ENCODE measurements at places on chromosomes 12 and 14.

GRCh38 chr12:40921563-40922163 lies 229.4 kb downstream of the CNTN1 start:
- no peak for DNase-seq

GRCh38 chr12:2246358-2246757 lies 193.6 kb downstream of the CACNA1C start:
- DNase-seq = no peak

- DNase-seq = no peak
These were observed 593.7 kb downstream of the TMEM121 start for GRCh38 chr14:106120101-106120500.

- DNase-seq = no peak
These were observed at the start of gene SLC17A8 for GRCh38 chr12:100356644-100357223. SLC17A8 (plus strand) TSS chr12:100357074; CDS start chr12:100357392, 318 bp downstream.

DNA sequence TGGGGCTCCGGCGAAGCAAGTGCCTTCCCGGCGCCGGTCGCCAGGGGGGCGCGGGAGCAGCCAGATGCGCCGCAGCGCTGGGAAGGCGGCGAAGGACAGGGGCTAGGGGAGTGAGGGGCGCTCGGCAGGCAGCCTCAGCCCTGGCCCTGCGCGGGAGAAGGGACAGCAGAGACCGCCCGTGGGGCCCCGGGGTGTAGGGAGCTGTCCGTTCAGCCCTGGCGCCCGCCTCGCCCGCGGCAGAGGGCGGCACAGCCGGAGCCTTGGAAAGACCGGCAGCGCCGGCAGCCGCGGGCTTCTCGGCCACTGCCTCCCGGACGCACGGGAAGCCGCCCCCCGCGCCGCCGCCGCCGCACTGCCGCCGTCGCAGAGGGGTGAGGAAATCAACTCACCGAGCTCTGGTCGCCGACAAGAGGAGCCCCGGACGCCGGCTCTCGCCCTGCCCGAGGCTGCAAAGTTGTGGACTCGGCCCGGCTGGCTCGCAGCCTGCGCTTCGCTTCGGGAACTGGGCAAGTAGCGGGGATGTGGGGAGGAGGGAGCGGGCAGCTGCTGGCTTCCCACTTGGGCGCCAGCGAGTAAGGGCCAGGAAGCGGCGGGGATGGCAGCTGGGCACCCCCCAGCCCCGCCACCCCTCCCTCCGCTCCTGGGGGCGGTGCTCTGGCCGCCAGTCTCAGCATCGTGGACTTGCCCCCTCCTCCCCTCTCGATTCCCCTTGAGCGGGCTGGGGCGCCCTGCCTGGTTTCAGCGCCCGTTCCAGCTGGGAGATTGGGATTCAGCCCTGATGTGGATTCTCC lies at the start of gene ZDHHC22:
TSS of gene ZDHHC22 (minus strand) at position 578 of the 791 bp plus-strand sequence. CDS start 2,053 bp downstream, outside the sequence.
- no peak for DNase-seq

DNA sequence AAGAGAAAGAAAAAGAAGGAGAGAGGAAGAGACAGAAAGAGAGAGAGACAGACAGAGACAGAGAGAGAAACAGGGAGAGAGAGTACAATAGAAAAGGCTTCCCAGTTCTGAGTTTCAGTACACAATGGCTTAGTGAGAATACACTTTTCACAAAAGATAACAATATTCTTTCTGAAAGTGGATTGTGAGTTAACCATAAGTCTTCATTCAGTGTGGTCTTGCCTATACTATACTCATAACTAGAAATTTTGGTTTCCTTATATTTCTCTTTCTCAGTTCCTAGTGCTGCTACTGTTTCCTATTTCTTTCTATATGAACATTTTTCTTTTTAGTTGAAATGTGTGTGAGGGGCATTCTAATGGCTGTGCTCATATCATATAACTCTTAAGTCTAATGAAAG lies 9.3 kb downstream of the CD163L1 start:
- no peak for DNase-seq

DNA sequence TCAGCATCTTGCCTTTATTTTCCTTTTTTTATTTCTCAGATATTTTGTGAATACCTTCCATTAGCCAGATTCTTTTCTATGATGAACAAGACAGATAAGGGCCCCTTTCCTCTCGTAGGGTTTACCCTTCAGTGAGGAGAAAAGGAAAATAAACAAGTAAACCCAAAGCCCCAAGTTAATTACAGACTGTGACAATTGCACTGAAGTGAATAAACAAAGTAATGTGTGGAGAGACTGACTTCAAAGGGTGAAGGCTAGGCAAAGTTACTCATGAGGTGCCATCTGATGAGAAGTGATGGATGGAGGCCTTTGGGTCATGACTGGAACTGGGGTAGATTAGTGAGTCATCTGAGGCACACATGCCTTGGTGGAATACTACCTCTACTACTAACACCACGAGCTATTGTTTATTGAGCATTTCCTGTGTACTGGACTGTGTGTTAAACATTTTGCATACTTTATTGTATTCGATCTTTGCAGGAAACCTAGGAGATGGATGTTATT lies 143.4 kb upstream of the PRICKLE1 start:
- DNase-seq = no peak

GRCh38 chr12:52903855-52904508 lies 894 bp downstream of the KRT8 start:
- DNase-seq = peak; percentile 13

DNA sequence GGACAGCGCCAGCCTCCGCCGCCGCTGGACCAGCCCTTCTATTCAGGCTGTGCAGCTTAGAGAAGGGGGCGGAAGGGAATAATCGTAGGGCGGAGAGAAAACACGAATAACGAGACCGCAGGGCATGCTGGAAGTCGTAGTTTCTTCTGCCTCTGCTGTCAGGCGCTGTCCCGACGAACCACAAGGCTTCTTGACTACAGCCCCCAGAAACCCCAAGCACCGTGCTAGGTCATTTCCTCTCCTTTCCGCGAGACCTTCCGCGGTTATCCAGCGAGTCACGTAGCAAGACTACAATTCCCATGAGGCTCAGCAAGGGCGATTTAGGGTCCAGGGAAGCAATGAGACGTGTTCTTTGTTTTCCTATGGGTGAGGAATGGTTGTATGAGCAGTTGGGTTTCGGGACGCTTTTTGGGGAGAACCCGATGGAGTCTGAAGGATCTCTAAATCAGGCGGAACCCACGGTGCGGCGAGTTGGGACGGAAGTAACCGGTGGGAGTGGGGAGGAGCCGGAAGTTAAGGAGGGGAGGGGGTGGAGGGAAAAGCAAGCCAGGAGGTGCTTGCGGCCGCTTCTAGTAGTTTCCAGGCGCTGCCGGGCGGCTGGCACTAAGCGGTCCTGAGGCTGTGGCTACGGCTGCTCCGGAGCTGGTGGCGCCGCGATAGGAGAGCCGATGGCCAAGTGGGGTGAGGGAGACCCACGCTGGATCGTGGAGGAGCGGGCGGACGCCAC lies at the start of the genes AHSA1 and VIPAS39:
TSS of gene AHSA1 (plus strand) at position 572 of the 727 bp plus-strand sequence. CDS start at position 669, 97 bp downstream.
TSS of gene VIPAS39 (minus strand) at position 80 of the 727 bp plus-strand sequence. CDS start 3,499 bp downstream, outside the sequence.
- DNase-seq = peak; percentile 86

DNA sequence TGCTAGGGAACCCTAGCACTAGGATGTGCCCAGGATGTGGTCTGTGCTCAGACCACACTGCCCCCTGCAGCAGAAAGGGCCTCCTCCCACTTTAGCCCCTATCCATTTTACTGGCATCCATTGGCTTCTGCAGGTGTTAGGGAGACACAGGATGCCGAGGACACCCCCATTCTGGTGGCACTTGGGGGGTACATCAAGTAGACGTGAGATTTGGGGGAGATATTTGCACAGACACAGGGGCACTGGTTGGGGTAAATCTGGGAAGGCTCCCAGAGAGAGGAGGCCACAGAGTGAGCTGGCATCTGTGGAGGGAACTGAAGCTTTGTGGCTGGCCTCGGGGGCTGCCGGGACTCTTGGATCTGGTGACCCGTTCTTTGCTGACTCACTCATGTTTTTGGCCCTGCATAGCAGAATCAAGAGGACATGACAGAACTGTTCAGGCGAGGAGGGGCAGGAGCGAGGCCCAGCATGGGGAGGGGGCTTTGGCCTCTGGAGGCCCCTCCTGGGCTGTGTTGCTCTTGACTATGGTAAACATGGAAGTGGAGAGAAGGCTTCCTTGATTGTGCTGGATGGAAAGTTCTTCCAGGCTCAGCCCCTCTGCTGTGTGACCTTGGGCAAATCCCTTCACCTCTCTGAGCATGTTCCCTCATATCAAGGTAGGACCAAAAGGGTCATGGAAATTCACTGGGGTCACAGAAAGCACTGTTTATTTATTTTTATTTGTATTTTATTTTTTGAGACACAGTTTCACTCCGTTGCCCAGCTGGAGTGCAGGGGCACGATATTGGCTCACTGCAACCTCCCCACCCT lies 1.8 kb downstream of the PLBD2 start:
- no peak for DNase-seq

DNA sequence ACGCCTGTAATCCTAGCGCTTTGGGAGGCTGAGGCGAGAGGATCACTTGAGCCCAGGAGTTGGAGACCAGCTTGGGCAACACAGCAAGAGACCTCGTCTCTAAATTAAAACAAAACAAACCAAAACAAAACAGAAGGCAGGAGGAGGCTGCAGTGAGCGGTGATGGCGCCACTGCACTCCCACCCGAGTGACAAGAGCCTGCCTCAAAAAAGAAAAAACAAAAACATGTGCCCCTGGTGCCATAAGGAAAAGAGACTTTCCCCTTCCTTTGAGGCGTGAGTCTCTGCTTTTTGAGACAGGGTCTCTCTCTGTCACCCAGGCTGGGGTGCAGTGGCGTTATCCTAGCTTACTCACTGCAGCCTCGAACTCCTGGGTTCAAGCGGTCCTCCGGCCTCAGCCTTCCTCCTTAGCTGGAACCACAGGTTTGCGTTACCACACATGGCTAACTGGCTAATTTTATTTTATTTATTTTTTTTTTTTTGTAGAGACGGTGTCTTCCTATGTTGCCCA lies 9.0 kb upstream of the EAPP start:
- DNase-seq = no peak

GRCh38 chr14:94933486-94933885 lies 163.6 kb upstream of the GSC start:
- DNase-seq = no peak

GRCh38 chr14:60183741-60184140 lies 18.5 kb upstream of the DHRS7 start:
- DNase-seq = no peak

GRCh38 chr14:44420226-44420625 lies 86.9 kb downstream of the FSCB start:
- no peak for DNase-seq

- DNase-seq = no peak
These were observed 81.3 kb downstream of the KCNK10 start for GRCh38 chr14:88241810-88242209.

DNA sequence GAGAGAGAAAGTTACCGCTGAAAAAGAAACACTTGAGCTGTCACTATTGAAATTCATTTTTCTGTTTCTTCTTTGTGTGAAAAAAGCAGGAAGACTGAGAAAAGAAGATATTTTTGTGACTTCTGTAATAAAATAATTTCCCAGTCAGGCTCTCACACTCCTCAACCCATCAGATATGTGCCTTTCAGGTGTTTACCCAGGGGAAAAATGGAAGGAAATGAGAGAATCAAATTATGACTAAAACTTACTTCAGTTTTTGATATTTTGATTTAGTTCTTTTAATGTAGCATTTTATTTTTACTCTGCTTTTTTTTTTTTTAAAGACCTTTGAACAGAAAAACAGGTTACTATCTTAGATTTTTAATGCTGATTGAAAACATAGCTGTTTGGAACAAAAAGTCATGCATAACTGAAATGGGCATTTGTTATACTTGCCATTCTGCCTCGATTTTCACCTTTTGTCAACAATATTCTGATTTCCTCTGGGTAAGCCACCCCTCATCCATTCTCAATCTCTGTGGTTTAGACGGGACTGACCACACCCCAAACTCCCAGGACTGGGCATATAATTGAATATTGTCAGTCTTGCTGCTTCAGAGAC lies 133.2 kb upstream of the KRR1 start:
- DNase-seq = no peak

GRCh38 chr14:76919431-76920330 lies 93.5 kb downstream of the LRRC74A start:
- no peak for DNase-seq

DNA sequence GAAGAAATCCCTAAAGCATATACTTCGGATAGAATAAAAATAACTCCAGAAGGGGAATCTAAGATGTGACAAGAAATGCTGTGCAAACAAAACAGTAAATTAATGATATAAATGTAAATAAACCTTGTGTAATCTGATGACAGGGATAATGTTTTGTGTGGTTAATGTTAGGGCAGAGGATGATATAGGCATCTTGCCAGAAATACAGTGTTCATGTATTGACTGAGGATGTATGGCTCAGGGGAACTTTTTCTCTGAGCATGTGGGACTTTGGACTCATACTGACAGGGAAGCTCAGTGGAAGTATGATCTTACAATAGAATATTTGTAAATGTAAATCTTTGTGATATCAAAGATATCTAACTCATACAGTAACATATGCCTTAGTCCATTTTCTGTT lies 420.2 kb downstream of the TMTC2 start:
- no peak for DNase-seq

DNA sequence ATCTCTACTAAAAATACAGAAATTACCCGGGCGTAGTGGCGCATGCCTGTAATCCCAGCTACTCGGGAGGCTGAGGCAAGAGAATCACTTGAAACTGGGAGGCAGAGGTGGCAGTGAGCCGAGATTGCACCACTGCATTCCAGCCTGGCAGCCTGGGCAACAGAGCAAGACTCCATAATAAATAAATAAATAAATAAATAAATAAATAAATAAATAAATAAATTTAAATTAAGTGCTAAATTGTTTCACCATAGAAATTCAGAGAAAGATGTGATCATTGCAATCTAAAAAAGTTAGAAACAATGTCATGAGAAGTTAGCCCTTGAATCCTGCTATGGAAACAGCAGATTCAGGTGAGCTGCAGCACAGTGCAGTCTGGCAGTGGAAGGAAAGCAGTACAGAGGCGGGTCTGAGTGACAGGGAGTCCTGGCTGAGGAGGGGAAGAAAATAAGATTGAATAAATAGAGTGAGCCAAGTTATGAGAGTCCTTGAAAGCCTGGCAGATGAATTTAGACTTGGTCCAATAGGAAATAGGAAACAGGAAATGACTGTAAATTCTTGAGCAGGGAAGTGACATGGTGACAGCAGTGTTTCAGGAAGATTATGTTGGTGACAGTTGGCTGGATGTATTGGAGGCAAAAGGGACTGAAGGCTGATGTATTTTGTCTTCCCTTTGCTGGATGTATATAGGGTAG lies 241.5 kb downstream of the GXYLT1 start:
- DNase-seq = no peak

DNA sequence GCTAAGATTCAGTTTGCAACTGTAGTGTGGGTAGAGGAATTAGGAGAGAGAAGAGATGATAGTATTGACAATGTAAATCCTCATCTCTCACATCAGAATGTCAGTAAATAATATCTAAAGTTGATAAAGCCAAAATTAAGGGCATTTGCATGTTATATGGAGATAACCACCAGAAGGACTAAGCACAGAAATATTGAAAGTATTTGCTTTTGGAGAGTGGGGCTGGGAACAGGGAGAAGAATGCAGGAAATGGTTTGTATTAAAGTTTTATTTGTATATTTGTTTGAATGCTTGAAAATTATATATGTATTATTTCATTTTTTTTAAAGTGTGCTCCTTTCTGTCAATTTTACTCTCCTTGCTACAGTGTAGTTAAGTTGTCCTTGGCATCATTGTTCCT lies 491.4 kb downstream of the APAF1 start:
- no peak for DNase-seq

All from activated T-helper 1 cell treated with anti-CD3 and anti-CD28 coated beads, Interleukin-2, amount 50 U/mL, for 16 hours (primary cell).